ENCODE measurements at places on chromosomes 5 and 9. TPM values are rescaled to one million over a fixed set of nuclear protein-coding genes. Genes with fewer than 3 reads are reported as not detected.

DNA sequence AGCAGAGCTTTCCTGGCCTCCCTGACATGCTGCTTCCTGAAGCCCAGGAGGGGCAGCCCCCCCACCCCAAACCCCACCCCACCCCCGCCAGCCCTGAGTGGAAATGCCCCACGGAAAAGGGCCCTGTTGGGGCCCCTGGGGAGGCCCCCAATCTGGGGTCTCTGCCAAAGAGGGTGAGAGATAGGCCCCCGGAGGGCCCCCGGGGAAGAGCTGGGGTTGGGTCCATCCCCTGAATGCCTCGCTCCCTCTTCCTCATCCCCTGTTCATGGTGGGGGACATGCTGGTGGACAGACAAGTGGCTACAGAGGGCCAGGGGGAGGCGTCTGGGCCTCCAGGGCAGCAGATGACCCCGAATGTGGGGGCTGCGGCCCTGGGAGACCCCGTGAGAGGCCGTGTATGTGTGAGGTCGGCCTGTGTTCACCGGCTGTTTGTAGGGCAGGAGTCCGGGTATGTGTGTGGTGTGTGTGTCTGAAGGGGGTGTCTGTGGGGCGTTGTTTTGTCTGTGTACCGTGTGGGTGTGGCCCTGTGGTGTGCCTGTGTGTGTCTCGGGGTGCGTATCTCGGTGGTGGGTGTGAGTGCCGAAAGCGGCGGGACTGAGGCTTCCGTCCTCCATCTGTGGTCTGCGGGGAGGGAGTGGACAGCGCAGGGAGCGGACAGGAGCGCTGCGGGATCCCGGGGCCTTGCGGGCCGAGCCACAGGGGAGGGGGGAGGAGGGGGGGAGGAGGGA, 11.3 kb downstream of the C9orf50 start:
- ATAC-seq, result peak; percentile 36

GRCh38 chr9:129476821-129477611, 143.9 kb downstream of the C9orf50 start:
- no peak for ATAC-seq

DNA sequence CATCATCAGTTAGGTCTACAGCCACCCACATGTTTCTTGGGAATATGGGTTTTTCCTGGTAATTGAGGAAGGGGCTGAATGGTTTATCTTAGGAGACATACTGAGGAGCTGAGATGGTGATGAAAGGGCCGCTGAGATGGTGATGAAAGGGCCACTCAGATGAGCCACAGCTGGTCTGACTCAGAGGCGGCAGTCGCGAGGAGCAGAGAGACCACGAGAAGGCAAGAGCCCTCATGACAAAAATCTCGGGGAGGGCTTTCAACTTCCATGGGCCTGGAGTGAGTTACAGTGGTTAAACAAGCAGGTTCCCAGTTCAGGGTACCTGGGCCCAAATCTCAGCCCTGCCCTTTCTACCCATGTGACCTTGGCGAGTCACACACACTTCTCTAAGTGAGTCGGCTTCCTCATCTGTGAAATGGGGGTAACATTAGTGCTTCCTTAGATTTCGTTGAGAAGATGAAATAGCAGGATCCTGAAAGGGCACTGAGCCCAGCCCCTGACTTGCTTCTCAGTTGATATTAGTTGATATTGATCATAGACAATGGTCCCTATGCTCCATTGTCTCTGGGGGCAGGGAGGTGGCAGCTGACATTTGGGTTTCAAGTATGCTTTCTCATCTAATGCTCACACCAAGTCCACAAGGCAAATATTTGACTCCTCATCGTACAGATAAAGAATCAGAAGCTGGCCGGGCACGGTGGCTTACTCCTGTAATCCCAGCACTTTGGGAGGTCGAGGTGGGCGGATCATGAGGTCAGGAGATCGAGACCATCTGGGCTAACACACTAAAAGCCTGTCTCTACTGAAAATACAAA, 169.5 kb downstream of the RGS3 start:
- ATAC-seq, result no peak

Gene TBC1D2
- 56.0 TPM for total RNA-seq

- no peak for ATAC-seq
Measured at GRCh38 chr9:136717399-136717798, 5.0 kb downstream of the DIPK1B start.

GRCh38 chr5:102971676-102972293, 148.2 kb downstream of the GIN1 start:
- no peak for ATAC-seq

Gene SPAAR
- 0.16 TPM for total RNA-seq

Gene MEIKIN
- total RNA-seq, result not detected

DNA sequence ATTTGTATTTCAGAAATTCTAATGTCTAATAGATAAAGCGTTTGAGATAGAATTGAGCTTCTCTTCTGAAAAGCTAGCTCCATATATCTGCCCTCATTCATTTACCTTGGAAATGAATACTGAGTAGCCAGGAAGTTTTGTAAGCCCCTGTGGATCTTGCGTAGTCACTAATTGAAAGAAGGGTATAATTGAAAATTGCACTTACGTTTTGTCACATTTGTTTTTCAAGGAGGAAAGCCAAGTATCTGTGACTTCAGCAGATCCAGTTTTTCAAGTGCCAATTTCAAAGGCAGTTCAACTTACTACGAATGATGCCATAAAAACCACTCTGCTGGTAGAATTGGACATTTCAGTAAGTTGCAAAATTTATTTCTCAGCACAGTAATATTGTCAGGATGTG, 14.0 kb downstream of the MTRR start:
- ATAC-seq, result no peak

Gene CCNO
- total RNA-seq, result 2.2 TPM

- no peak for ATAC-seq
Measured at GRCh38 chr9:2874001-2874750, 30.3 kb upstream of the PUM3 start.

- no peak for ATAC-seq
Measured at GRCh38 chr5:33827018-33827707, 64.6 kb downstream of the ADAMTS12 start.

Gene DBH
- not detected for total RNA-seq

- ATAC-seq, result no peak
Measured at GRCh38 chr5:55702598-55703345, 9.4 kb downstream of the SLC38A9 start.

DNA sequence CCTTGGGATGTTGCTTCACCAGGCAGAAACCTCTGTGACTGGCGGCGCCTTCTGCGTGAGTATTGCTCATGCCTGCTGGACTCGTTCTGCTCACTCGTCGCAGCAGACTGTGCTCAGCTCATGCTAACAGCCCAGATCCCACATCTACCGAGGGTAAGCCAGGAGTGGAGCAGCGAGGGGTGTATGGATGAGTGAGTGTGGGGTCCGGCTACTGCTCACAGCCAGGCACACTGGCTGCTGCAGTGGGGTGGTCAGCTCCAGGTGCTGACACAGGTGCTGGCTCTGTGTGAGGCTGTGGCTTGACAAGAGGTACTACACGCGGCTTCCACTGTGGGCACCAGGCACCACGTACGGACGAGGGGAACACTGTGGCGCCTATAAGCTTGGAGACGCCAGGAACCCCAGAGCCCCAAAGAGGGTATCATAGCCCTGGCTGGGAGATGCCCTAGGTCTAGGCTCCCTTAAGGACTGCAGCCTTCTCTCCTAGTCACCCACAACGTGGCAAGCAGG, 47.7 kb upstream of the CDH12 start:
- no peak for ATAC-seq

DNA sequence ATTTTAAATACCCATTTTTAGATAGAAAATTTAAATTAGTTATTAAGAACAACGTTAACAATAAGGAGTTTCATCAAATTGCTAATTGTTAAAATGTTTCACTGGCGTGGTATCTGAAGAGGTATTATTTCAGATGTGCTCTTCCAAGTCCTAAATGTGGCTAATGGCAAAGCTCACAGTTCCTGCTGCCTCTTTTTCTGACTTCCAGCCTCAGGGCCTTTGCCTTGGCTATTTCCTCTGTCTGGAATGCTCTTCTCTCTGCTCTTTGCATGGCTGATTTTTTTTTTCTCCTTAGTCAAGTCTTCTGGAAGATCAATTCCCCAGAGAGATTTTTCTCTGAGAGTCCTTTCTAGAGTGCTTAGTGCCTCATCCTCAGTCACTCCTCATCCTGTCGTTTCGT, 9.6 kb upstream of the SSBP2 start:
- ATAC-seq, result no peak

- ATAC-seq, result no peak
Measured at GRCh38 chr9:21121595-21122251, 19.9 kb downstream of the IFNW1 start.

DNA sequence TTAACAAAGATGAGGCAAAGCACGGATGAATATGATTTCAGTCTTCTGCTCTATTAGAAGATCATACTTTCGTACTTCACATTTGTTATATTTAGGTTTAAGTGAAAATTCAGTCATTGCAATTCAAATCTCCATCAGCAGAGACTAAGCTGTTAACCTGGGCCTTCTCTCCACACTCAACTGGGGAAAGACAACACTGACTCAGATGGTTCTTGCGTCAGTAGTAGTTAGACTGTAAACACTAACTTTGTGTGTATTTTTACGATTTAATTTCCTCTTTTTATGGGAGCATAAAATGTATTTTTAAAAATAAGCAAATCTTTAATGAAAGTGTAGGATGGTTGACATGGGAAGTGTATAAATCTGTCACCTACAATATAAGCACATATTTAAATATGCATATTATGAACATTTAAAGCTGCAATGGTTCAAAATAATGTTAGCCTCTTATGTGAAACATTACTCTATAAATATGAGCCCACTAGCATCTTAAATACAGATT, 42.7 kb upstream of the ZNF608 start:
- ATAC-seq, result no peak

Gene NUTM2G
- not detected for total RNA-seq

- no peak for ATAC-seq
Measured at GRCh38 chr5:34685485-34686165, 29.5 kb downstream of the RAI14 start.

DNA sequence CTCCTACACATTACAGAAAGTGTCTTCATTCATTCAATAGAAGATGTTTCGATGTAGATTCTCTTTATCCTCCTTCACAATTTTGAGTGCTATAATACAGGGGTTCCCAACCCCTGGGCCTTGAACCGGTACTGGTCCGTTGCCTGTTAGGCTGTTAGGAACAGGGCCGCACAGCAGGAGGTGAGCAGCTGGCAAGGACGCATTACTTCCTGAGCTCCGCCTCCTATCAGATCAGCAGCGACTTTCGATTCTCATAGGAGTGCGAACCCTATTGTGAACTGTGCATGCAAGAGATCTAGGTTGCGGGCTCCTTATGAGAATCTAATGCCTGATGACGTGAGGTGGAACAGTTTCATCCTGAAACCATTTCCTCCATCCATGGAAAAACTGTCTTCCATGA, 153.0 kb upstream of the SMC2 start:
- ATAC-seq, result no peak

- ATAC-seq, result peak; percentile 43
Measured at GRCh38 chr9:126750941-126751725, 53.7 kb upstream of the ZBTB43 start.

DNA sequence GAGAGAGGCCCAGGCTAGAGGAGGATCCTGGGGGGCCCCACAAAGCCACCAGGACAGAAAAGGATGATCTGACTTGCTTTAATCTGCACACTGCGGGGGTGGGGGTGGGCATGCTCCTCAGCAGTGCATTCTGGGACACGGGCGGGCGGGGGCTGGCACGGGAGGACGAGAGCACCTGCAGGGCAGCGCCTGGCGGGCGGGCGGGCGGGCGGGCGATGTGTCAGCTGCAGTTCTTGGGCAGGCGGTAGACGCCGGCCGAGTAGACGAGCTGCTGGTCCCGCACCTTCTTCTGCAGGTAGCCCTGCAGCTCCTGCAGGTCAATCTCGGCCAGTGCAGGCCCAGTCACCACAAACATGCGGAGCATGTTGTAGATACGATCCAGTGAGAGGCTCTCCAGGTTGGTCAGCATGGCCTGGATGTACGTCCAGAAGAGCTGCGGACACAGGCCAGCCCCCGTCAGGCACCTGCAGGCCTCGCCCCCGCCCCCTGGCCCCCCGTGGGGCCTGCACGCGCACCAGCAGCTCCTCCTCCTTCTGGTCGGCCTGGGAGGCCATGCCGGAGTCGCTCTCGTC, 3.0 kb upstream of the TMEM210 start:
- peak; percentile 2 for ATAC-seq

- ATAC-seq, result no peak
Measured at GRCh38 chr5:159933531-159934485, 17.5 kb downstream of the ADRA1B start.

- peak; percentile 86 for ATAC-seq
Measured at GRCh38 chr9:91298311-91298710, 63.4 kb downstream of the AUH start.

DNA sequence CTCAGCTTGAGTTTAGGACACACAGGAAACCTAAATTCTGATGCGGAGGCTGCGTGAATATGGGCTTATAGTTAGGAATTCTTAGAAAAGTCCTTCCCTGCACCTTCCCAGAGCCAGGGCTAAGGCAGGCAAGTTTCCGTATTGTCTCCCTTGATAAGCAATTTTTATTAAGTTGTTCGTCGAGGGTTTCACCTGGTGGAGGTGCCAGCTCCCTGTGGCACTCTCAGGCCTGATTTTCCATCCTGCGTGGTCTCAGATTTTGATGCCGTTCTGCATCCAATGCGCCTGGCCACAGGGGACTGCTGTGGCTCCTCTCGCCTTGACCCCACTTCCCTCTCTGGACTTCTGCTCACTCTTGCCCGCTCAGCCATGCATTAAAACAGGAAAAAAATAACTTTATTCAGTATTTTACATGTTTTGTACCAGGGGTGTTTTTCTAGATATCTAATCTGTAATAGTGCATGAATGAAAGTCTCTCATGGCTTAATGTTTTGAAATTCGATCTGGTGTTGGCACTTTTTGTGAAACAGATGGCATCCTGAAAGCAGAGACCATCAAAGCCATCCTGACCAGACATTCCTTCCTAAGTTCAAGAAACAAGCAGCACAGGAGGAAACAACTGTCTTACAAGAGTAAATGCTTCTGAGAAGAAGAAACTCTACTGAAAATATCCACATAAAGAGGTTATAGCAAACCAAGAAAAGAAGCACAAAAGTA, 50.7 kb downstream of the TRIP13 start:
- ATAC-seq, result no peak

Measured in esophagus mucosa (tissue), 1 donor.